ENCODE measurements at places on chromosomes 2 and 18. TPM values are rescaled to one million over a fixed set of nuclear protein-coding genes. Genes with fewer than 3 reads are reported as not detected.

GAREM2 gene
- 1.1 TPM for total RNA-seq

IRS1 gene
- total RNA-seq, result 24.6 TPM

MYO1B gene
- 20.2 TPM for total RNA-seq

TAF4B gene
- total RNA-seq, result 15.7 TPM

MTCL1 gene
- total RNA-seq, result 0.83 TPM

FANCL gene
- total RNA-seq, result 64.1 TPM

GPR35 gene
- total RNA-seq, result 0.72 TPM

SOWAHC gene
- total RNA-seq, result 7.7 TPM

CABYR gene
- 4.7 TPM for total RNA-seq

C1QL2 gene
- not detected for total RNA-seq

- no peak for DNase-seq
Observed at GRCh38 chr18:28036488-28036887, 140.4 kb downstream of the CDH2 start.

DNA sequence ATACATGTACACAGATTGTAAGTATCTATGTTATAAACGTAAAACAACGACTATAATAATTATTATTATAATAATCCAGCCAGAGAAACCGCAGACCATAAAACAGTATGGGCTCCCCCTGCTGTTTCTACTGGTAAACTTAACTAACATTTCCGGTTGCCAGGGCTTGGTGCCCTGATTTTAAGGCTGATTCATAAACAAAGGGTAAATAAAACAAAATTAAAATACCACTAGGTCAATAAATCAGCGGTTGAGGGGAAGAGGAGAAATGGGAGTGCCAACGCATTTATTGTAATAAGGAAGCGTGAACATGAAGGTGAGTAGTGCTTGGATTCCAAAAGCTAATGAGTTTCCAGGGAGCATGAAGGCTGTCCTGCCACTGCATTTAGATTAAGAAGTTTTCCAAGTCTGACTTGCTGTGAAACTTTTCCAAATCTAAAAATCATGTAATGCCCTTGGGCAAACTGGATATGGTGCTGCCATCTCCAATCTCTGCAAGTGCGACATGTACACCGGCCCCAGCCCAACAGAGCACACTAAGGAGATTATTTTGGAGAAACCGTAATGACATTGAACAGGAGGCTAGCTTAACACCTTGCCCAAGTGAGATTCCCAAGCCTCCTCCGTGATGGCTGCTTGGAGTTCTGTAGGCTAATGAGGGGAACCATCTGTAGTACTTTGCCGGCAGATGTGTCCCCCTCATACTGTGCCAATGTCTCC lies 50.7 kb upstream of the HNRNPA3 start:
- no peak for DNase-seq

- no peak for DNase-seq
Observed at GRCh38 chr18:72174972-72175649, 369.0 kb downstream of the CBLN2 start.

- DNase-seq, result no peak
Observed at GRCh38 chr2:30692829-30693275, 114.4 kb downstream of the CAPN13 start.

DNA sequence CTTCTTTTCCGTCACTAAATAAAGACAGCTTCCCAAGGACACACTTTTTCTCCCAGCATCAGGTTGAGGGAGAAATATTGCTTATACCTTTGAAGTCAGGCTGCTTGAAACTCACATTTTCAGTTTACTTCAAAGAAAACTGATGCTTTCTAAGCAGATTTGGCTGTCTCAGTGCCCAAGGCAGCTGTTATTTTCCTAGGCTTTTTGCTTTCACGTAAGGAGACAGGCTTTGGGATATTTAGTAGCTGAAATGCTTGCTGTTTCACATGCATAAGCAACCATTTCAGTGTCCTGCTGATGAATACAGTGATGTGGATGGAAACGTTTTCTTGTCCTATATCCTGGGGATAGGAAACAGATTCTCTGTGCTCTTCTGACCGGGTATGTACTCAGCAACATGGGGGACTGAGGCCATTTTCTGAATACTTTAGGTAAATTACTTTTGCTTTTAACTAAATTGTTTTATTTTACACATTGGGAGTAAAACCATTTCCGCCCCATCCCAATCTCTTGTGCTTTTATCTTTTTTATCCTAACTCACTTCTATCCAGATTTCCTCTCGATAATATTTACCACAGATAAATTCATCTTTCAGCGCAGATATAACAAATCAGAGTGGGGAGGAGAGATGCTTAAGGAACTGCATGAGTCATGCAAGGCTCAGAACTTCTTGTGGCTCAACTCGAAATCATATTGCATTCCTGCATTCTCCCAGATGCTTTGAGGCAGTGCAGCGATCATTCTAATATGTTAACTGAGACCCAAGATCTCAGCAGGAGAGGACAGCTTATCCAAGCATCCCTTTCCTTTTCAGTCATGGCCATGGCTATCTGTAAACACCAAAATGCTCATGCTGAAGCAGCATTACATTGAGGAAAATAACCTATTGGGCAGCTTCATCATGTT lies 22.2 kb downstream of the GALR1 start:
- DNase-seq, result no peak

DNA sequence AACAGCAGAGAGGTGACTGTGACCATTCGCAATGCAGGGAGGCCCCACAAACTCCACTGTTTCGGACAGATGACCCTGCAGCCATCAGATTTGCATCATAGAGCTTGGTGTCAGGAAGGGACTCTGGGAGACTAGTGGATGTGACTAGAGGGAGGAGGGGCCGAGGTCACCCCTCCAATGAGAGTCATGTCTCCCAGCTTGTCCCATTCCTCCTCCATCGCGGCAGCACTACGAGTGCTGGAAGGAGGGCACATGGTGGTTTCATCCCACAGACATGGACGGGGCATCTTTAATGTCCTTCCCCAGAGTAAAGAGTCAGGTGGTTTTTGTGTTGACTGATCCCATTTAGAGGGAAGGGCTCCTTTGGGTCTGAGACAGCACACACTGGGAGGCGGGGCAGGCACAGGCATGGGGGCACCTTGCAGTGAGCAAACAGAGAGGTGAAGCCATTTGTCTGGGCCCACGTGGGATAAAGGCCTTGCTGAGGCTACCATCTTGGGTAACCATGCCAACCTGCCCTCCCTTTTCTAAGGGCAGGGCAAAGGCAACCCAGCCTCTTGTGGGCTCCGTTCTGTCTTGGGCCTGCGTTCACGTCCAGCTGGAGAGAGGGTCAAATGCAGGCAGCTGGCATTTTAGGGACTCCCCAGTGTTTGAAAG lies 208.1 kb downstream of the ASB1 start:
- DNase-seq, result no peak

DNA sequence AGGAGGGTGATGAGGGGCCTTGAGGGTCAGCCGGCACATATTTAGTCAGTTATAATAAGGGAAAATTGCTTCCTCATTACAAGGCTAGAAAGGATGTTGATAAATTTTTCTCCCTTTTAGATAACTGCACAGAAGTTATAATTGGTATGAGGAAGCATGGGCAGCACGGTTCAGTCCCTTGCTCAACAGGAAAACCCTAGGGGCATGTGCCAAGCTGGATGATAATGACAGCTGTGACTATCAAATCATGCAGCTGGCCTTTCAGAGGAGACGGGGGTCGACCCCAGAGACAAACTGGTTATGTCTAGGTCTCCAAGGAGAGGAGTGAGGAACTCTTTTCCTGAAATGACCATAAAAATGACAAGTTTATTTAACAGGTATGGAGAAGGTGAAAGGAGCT lies 448.1 kb upstream of the VRK2 start:
- no peak for DNase-seq
